ENCODE measurements at places on chromosomes 13 and 19.

DNA sequence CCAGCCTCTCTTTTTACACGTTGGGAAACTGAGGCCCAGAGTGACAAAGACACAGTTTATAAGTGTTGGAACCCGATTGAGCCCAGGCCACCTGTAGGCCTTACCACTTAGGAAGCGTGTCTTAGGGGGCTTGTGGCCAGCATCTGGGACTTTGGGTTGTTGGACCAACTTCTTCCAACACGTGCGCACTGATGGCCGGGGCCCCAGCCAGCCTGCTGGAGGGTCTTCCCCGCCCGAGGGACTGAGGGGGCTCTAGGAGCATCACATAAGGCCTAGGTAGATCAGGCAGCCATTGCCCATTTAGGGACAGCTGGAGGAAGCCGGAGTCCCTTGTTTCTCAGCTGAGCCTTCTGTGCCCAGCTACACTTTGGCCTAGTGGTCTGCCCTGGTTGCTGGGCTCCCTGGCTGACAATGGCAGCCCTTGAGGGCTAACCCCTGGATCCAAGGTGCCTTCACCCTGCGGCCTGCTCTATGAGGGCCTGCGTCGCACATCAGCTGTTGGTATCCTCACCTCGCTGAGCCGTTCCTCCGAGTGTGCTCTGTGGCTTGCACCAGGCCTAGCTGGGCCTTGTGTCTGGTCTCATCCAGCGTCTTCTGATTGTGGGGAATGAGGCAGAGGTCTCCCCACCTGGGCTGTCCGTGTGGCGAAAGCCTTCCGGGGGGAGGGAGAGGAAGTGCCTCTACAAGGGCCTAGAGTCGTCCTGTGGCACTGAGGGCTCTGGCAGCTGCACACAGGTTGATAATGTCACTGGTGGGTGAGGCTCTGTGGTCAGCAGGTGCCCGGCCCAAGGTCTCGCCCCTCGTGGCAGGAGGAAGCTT is 1.2 kb downstream of the RAB11B start:
- H3K4me3 ChIP-seq = peak overlapping the region; percentile 14
- peaks cover 20% of the 10 kb centered on the region for H3K4me1 ChIP-seq
- no peak overlapping the region for H3K27ac ChIP-seq
- H3K36me3 ChIP-seq = no peaks in the 10 kb centered on the region

DNA sequence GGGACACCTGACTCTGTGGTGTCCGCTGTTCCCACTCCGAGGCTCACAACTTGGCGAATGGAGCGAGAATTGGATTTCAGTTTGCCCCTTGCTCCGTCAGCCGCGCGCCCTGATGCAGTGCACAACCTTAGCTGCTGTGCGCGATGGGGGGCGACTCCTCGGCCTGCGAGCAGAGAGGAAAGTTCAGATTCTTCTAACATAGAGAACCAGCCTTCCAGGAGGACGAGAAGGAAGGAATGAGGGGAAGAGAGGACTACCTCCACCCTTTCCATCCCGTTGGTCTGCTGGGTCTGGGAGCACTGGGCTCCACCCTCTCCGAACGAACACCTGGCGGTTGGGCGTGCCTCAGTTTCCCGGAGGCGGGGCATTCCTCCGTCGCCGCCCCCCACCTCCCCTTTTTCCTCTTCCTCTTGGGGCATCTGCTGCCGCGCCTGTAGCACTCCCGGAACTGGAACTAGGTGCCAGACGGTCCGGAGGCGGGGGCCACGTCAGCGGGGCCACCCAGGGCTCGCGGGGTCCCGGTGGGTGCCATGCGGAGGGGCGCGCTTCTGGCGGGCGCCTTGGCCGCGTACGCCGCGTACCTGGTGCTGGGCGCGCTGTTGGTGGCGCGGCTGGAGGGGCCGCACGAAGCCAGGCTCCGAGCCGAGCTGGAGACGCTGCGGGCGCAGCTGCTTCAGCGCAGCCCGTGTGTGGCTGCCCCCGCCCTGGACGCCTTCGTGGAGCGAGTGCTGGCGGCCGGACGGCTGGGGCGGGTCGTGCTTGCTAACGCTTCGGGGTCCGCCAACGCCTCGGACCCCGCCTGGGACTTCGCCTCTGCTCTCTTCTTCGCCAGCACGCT is at the start of gene KCNK6:
TSS of gene KCNK6 (plus strand) at position 425 of the 838 bp plus-strand sequence. CDS start at position 531, 106 bp downstream.
- peak; percentile 63 for DNase-seq
- H3K27ac ChIP-seq = peak within 1 kb of the TSS; percentile 8
- peaks cover 47% of the 10 kb centered on the region for H3K4me1 ChIP-seq
- peak within 1 kb of the TSS; percentile 60 for H3K4me3 ChIP-seq
- no peaks in the 10 kb centered on the region for H3K27me3 ChIP-seq
- H3K36me3 ChIP-seq = no peaks in the 10 kb centered on the region

DNA sequence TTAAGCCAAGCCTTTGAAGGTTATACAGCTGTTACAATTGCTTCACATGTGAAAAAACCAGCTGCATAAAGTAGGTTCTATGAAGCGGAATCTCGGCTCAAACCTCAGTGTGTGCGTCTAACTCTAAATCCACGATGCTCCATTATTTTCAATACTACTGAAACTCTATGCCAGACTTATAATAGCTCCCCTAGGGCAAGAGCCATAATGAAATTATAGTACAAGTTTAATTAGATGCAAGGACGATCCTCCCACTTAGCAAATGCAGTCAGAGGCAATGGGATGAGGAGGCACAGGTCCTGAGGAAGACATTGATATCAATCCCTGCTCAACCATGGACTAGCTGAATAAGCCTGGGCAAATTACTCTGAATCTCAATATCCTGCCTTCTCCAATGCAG is 31.1 kb downstream of the SLC7A1 start:
- H3K36me3 ChIP-seq = no peaks in the 10 kb centered on the region
- no peaks in the 10 kb centered on the region for H3K27me3 ChIP-seq
- H3K27ac ChIP-seq = no peak overlapping the region
- H3K4me1 ChIP-seq = no peaks in the 10 kb centered on the region

GRCh38 chr13:77016888-77017623 is 9.9 kb downstream of the FBXL3 start:
- H3K4me3 ChIP-seq = no peak overlapping the region
- H3K27ac ChIP-seq = no peak overlapping the region
- peaks cover 2% of the 10 kb centered on the region for H3K36me3 ChIP-seq
- peaks cover 6% of the 10 kb centered on the region for H3K4me1 ChIP-seq
- DNase-seq = no peak
- H3K27me3 ChIP-seq = no peaks in the 10 kb centered on the region

DNA sequence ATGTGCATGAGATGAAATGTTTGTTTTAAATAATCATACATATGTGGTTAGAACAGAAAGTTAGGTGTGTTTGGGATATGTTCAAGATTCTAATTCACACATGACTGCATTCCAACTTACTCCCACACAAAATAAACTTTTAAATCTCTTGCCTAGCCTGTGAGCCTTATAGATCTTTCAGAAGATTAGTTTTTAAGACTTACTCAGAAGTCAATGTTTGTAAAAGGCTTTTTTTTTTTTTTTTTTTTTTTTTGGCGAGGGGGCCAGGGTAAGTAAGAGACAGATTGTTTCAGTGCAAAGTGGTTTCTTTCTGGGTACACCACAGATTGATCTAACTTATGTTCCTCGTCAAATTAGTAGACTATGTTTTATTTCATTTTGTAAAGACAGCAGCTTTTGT is 39.1 kb downstream of the GPR180 start:
- no peak for DNase-seq
- H3K27ac ChIP-seq = no peak overlapping the region
- no peaks in the 10 kb centered on the region for H3K36me3 ChIP-seq
- H3K4me3 ChIP-seq = no peak overlapping the region
- no peaks in the 10 kb centered on the region for H3K4me1 ChIP-seq

- H3K4me3 ChIP-seq = no peak overlapping the region
- no peak for DNase-seq
Measured at GRCh38 chr13:73954808-73955207, 179.4 kb downstream of the KLF12 start.

DNA sequence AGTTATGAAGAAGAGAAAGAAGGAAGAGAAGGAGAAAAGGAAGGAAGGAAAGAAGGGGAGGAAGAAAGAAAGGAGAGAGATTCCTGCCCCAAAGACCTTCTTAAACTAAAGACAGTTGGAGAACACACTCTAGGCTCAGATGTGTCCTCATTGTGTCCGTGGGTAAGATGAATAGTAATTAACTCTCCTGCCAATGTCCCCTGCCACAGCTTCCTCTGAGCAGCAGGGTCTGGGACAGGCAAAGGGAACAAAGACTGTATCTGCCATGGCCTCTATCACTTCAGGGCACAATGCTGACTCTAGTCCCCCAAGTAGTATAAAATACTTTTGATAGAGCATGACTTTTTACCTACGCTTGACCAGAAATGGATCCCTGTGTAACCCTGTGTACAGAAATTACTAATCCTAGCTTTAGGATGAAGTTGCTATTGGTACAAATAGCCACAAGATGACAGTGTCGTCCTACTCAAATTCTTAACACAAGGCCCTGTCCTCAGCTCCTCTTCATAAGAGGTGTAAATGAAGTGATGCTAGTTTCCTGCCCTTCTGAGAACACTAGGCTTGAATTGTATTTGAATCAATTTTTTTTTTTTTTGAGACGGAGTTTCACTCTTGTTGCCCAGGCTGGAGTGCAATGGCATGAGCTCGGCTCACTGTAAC is 186.2 kb upstream of the GPR12 start:
- no peaks in the 10 kb centered on the region for H3K27me3 ChIP-seq
- H3K27ac ChIP-seq = no peak overlapping the region
- DNase-seq = peak; percentile 34
- no peak overlapping the region for H3K4me3 ChIP-seq
- no peaks in the 10 kb centered on the region for H3K36me3 ChIP-seq

DNA sequence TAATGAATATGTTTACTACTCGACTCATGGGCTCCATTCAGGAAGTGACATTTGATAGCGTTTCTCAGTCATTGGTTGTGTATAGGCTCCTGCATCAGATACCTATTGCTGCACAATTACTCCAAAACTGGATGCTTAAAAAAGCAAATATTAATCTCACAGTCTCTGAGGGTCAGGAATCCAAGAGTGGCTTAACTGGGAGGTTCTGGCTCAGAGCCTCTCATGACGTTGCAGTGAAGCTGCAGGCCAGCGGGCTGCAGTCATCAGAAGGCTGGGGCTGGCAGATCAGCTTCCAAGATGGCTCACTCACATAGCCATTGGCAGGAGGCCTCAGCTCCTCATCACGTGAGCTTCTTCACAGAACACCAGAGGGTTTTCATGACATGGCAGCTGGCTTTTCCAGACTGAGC is 525.1 kb upstream of the NBEA start:
- H3K4me3 ChIP-seq = no peak overlapping the region
- no peak overlapping the region for H3K27ac ChIP-seq
- H3K36me3 ChIP-seq = no peaks in the 10 kb centered on the region
- no peak for DNase-seq

DNA sequence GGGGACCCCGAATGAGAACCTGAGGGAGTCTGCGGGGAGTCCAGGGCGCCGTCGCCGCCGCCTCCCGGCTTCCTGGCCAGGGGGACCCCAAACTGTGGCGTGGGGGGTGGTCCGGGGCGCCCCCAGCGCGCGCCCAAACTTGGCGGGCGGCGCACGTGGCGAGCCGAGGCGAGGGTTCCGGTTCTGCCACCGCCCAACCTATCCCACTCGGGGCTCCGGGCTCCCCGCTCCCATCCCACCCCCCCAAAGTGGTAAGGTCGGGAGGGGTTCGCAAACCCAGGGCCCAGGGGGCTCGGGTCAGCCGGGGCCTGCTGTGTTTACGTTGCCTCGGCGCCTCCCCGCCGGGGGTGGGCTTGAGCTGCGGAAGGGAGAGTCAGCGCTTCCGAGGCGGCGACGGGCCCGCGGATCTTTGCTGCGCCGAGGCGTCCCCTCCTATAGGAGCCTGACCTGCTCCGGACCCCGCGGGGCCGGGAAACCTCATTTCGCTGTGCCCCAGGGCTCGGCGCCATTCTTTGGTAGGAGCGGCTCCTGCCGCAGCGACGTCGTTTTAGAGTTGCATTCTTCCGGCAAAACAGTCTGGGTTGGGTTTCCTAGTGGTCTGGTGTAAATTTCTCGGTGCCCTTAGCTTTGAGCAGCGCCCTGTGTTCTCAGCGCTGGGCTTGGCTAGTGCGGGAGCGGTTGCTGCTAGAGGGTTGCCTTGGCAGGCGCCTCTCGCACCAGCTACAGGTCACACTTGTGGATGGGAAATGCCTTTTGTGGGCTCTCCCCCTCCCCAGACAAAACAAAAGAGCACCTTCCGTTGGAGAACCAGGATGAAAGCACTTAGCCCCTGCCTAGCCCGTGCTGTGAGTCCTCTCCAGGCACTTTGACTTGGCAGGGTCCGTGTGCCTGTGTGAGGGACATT is 1.2 kb downstream of the DAZAP1 start:
- peak overlapping the region; percentile 99 for H3K4me3 ChIP-seq
- DNase-seq = peak; percentile 68
- peaks cover 47% of the 10 kb centered on the region for H3K4me1 ChIP-seq
- H3K36me3 ChIP-seq = no peaks in the 10 kb centered on the region

Data from B cell (primary cell).